Foreskin keratinocyte (primary cell): ENCODE measurements at places on chromosomes 6 and 20. TPM values are rescaled to one million over a fixed set of nuclear protein-coding genes. Genes with fewer than 3 reads are reported as not detected.

- no peak for DNase-seq
These were observed 94.0 kb downstream of the AHI1 start for GRCh38 chr6:135403584-135403983.

GRCh38 chr20:47785854-47786764 is 828 bp upstream of the SULF2 start:
- DNase-seq: peak; percentile 81

Gene TGM2
- total RNA-seq: 17.4 and 41.2 TPM in 2 replicates

- DNase-seq: peak; percentile 24
These were observed 104.2 kb upstream of the STXBP5 start for GRCh38 chr6:147099974-147100373.

DNA sequence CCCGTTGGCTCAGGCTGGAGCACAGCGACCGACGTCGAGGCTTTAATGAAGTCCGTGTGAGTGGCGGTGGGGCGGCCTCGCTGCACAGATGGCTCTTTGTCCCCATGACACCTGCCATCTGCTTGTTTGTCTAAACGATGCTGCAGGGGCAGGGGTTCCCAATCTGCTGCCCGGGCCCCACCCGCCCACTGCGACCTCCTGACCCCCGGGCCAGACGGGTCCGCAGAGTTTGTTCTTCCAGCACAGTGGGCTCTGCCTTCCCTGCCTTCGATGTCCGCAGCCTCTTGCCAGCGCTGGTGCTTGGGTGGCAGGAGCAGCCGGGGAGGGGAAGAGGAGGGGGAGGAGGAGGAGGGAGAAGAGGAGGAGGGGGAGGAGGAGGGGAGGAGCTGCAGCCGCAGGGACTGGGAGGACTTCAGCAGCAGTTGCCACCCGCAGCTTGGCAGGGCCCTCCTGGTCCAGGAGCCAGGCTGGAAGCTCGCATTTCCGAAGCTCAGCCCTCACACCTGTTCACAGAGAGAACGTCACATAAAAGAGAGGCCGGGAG is 210.0 kb downstream of the DLL1 start:
- DNase-seq: no peak

- peak; percentile 96 for DNase-seq
These were observed 103.1 kb upstream of the NAA20 start for GRCh38 chr20:19913927-19914614.

GRCh38 chr20:49682278-49682677 is 31.4 kb downstream of the B4GALT5 start:
- no peak for DNase-seq

Gene CEP250
- total RNA-seq: 30.6 and 36.1 TPM in 2 replicates

Gene ACSS1
- 4.6 and 4.7 TPM in 2 replicates for total RNA-seq

DNA sequence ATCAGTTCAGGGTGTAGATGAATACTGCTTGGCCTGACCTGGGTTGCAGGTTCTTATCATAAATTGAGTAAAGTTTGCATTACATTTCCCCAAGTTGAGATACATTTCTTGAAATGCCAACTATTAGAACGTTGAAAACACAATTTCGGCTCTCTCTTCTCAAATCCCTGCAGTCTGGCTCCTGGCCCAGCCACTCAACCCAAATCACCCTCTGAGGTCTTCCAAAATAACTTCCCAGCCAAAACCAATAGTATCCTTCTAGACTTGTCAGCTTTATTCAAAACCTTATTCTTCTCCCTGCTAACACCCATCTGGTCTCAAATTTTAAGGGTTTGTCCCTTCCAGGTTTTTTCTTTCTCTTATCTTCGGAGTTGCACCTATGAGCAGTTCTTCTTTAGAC is 263.6 kb downstream of the EYA4 start:
- no peak for DNase-seq

- no peak for DNase-seq
These were observed 72.8 kb downstream of the MDGA1 start for GRCh38 chr6:37624606-37625574.

DNA sequence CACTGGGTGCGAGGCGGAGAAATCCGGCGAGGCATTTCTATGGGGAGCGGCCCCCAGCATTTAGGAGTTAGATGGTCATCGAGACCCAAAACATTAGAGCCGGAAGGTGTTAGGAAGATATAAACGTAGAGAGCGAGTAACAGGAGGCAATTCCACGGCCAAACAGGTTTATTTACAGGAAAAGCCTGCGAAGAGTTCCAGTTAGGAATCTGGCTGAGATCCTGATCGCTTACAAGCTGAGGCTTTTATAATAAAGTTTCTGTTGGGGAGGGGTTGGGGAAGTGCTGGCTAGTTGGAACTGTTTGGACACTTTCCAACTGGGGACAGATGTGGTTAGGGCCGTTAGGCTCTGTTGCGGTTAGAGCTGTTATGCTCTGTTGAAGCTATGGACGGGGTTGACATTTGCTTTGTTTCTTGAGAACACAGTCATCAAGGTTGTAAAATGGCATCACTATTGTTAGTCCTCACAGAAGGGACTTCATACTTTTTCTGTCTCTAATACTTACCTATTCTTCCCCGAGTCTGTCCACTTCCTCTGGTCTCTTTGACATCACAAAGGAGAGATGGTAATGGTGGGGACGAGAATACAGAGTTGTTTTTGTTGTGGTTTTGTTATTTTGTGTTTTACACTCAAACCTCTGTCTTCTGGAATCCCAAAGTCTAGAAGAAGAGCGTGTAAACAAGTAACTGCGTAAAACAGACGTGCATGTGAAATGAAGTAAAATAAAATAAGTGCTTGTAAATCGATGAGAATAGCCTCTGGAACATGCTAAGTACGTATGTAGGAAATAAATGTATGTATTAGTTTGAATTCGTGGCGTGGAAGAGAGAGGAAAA is 554 bp upstream of the ZSCAN31 start:
- DNase-seq: no peak

DNA sequence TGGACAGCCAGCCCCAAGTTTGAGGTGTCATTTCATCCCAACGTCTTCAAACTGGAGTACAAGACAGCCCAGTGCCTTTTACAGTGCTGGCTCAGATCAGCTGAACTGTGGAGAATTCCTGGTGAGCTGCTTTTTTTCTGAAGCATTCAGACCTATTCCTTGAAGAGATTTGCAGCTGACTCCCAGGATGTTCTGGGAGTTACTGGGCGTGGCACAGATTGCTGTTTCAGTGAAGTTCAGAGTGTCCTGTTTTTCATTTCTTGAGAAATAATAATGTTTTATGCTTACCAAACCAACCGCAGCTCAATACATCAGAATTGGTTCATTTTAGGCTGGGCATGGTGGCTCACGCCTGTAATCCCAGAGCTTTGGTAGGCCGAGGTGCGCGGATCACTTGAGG is 33.4 kb upstream of the SRPK1 start:
- DNase-seq: no peak

GRCh38 chr6:130725551-130725950 is 101.7 kb upstream of the SMLR1 start:
- DNase-seq: peak; percentile 78

Gene FOXQ1
- 2.8 and 4.5 TPM in 2 replicates for total RNA-seq

DNA sequence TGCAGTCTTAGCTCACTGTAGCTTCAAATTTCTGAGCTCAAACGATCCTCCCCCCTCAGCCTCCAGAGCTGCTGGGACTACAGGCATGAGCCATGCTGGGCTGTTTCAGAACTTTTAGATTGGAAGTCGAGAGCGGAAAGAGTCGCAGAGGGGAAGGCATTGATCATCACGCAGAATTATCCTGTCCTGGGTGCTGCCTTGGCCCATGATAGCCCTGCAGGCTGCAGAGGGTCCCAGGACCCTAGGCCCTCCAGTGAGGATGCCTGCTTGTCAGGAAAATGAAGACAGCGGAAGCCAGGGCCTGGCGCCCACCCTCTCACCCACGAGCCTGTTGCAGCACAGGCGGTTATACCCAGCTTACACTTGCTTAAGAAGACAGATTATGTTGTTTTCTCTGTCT is 9.1 kb downstream of the TMEM181 start:
- no peak for DNase-seq

DNA sequence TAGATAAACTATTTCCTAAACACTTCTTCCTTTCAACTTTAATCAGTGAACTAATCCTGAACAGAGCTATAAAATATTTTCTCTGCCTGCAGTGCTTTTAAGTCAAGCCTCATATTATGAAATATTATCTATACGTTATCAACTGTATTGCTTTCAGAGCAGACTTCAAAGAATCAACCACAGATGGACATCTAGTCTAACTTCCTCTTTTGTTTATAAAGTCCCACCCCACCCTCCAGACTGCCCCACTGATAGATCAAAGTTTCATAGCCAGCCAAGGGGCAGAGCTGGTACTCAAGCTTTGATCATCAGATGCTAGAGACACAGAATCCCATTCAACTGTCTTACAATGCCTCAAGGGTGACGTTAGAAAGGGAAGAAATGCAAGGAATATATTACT is 308.3 kb downstream of the LAMA2 start:
- DNase-seq: no peak

GRCh38 chr6:170043150-170043819 is 247.6 kb downstream of the DLL1 start:
- no peak for DNase-seq

DNA sequence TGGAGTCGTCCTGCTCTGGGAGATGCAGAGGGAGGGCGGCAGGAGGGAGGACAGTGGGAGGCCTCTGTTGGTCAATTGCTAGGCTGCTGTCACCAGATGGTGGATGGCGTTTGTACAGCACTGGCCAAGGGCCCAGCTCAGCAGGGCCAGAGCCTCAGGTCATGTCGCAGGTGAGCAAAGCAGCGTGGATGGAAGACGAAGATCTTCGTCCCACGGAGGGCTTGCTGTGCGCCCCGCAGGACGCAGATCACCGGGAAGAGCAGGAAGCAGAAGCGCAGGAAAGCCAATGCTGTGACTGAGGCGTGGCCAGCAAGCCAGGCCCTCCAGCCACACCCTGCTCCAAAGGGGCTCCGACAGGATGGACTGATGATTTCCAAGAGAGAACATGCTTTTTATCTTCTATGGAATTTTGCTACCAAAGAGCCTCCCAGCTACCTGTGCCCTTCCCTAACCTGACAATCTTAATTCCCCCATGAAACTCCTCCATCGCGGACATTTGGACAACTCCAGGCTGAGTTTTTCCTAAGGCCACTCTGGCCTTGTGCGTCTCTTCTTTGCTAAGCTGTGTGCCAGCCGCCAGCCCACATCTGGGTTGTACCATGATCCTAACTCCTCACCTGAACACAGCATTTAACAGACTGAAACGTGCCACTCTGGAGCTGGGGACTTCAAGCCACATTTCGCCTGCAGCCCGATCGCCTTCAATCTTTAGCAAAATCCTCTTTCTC is 3.5 kb upstream of the SLCO4A1 start:
- no peak for DNase-seq

- peak; percentile 84 for DNase-seq
These were observed 77.1 kb downstream of the STMND1 start for GRCh38 chr6:17178754-17179529.

- no peak for DNase-seq
These were observed 24.2 kb downstream of the FKBP1A start for GRCh38 chr20:1368448-1369199.

GRCh38 chr20:6611911-6612605 is 155.4 kb upstream of the BMP2 start:
- no peak for DNase-seq

GRCh38 chr6:90689172-90689571 is 102.3 kb upstream of the MAP3K7 start:
- DNase-seq: no peak
